ENCODE measurements at places on chromosomes 4 and X.

- DNase-seq = no peak
Observed at GRCh38 chr4:13476915-13477314, 7.2 kb downstream of the RAB28 start.

DNA sequence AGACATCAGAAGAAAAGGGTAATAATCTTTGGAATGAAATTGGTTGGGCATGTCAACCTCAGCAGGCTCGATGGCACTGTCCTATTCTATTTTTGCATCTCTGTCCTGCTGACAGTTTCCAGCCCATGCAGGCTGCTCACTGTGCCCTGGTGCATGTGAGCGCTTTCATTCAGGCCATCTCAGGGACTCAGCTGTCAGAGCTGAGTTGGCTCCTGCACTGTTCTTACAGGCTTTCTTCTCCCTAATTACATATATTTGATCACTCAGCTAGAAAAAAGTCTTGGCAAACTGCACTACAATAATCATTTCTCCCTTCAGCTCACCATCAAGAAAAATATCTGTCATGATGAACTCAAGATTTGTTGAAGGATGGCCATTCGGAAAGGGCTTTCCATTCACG is 84.7 kb downstream of the RASL11B start:
- DNase-seq = no peak

GRCh38 chr4:119589165-119589564 is 39.4 kb downstream of the PDE5A start:
- no peak for DNase-seq

GRCh38 chrX:96791559-96791958 is 92.1 kb upstream of the RPA4 start:
- DNase-seq = no peak

All from stimulated activated CD8-positive, alpha-beta memory T cell treated with anti-CD3 and anti-CD28 coated beads, Interleukin-2, amount 100 ng/mL, for 1 hour (primary cell).